ENCODE measurements at places on chromosomes 3 and 15. TPM values are rescaled to one million over a fixed set of nuclear protein-coding genes. Genes with fewer than 3 reads are reported as not detected.

- peaks cover 45% of the 10 kb centered on the region for H3K4me1 ChIP-seq
- H3K27me3 ChIP-seq = no peaks in the 10 kb centered on the region
- no peak for DNase-seq
- no peak overlapping the region for H3K4me3 ChIP-seq
- no peaks in the 10 kb centered on the region for H3K36me3 ChIP-seq
Observed at GRCh38 chr3:65953301-65953812, 85.4 kb downstream of the MAGI1 start.

DNA sequence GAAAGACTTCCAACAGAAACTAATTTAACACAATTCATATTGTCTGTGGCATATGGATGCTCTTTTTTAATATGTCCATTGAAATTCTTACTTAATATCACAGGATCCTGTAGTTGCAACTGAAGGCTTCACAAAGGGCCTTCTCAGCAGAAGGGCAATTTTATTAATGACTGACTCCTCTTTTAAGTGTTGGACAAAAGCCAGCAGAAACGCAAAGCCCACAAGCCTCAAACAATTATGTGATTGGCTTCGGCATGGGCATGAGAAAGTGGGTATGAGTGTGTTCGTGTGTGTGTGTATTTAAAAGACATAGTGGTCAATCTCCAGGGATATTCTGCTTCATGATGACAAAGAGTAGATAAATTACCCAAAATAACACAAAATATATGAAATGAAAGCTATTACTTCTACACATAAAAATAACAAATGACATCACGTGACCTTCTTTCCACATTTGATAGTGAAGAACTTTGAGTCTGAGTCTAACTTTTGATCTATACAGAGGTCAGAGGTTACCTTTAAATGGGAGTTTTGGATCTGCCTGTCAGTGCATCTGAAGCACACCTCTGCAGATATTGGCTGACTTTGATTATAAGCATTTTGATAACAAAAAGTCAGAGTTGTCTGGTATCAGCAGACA, 496.9 kb downstream of the CADM2 start:
- H3K27me3 ChIP-seq = no peaks in the 10 kb centered on the region
- H3K4me3 ChIP-seq = no peak overlapping the region
- no peak for DNase-seq
- H3K4me1 ChIP-seq = no peaks in the 10 kb centered on the region
- no peaks in the 10 kb centered on the region for H3K36me3 ChIP-seq

GRCh38 chr3:194554473-194555123, 67.8 kb upstream of the ATP13A3 start:
- H3K4me3 ChIP-seq = no peak overlapping the region
- no peak overlapping the region for H3K27ac ChIP-seq
- DNase-seq = no peak

The SLC2A2 gene
- not detected for total RNA-seq

- no peak for DNase-seq
- H3K4me1 ChIP-seq = peaks cover 10% of the 10 kb centered on the region
- H3K4me3 ChIP-seq = no peak overlapping the region
- no peaks in the 10 kb centered on the region for H3K27me3 ChIP-seq
- H3K36me3 ChIP-seq = no peaks in the 10 kb centered on the region
Observed at GRCh38 chr3:143358155-143358792, 238.7 kb downstream of the CHST2 start.

Data from esophagus muscularis mucosa (tissue), 4 donors.